ENCODE measurements at places on chromosomes 13 and 19. TPM values are rescaled to one million over a fixed set of nuclear protein-coding genes. Genes with fewer than 3 reads are reported as not detected.
A peak's percentile ranks its signal among the peaks of the same experiment; 100 is the strongest.

LILRA2 gene
- total RNA-seq: not detected

ZNF154 gene
- 13.2 TPM for total RNA-seq

SIGLEC11 gene
- total RNA-seq: 0.27 TPM

LILRB1 gene
- not detected for total RNA-seq

IZUMO4 gene
- total RNA-seq: 4.9 TPM

CERS1 gene
- total RNA-seq: 14.8 TPM

PLK5 gene
- 0.24 TPM for total RNA-seq

FGF22 gene
- not detected for total RNA-seq

RNF225 gene
- 1.0 TPM for total RNA-seq

ZNF578 gene
- total RNA-seq: 1.1 TPM

DNA sequence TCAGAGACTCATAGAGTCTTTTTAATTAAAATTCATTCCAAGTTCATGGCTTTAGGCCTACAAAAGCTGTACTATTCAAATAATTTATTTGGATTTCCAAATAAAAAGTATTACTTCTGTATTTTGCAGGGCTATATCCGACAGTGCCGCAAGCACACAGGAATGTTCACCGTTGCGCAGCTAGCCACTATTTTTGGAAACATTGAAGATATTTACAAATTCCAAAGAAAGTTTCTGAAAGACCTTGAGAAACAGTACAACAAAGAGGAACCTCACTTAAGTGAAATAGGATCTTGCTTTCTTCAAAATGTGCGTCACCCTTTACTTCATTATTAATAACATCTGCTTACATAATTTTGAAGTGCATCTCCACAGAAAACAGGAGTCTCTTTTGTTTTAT lies 20.5 kb upstream of the C1QTNF9 start:
- DNase-seq: no peak

DNA sequence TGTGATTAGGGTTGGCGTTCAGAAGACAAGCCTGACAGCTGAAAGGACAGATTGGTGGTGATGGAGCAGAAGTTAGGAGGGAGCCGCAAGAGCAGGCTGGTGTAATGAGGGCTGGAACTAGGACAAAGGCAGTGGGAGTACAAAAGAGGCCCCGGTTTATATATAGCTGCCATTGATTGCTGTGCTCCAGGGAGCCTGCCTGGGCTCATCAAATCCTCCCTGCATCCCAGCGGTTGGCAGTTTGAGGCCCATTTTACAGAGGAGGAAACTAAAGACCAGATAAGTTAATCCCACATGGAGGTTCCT lies 123.7 kb downstream of the CACNA1A start:
- DNase-seq: no peak

- no peak for DNase-seq
These were observed 214.1 kb upstream of the KL start for GRCh38 chr13:32802159-32802558.

DNA sequence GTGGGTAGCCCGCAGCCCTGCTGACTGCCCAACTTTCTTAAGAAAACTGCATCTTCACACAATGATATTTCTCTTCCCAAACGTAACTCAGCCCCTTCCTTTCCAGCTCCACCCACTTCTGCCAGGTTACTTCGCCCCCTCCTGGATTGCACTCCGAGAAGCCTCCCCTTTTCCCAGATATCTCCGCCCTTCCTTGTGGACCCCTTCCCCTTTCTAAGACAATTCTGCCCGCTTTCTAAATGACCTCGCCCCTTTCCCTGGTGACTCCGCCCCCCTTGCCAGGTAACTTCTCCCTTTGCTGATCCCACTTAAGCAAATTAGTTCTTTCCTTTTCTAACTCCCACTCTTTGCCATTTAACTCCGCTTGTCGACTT lies 2.6 kb downstream of the VSIG10L start:
- no peak for DNase-seq

DNA sequence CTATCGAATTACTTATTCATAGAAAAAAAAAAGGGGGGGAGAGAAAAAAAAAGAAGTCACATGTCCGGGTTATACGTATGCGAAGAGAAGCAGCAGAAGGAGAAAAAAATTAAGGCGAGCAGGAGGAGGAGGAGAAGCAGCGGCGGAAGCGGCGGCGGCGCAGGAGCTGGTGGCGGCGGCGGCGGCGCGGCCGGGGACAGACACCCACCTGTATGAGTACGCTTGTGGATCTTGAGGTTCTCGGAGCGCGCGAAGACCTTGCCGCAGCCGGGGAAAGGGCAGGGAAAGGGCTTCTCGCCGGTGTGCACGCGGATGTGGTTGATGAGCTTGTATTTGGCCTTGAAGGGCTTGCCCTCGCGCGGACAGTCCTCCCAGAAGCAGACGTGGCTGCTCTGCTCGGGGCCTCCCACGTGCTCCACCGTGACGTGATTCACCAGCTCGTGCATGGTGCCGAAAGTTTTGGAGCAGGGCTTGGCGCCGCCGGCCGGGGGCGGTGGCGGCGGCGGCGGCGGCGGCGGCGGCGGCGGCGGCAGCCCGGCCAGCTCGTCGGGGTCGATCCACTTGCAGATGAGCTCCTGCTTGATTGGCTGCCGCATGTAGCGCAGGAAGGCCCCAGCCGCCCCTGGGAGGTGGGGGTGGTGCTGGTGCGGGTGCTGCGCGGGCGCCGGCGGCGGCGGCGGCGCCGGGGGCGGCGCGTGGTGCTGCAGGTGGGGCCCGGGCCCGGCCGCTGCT lies 1.5 kb downstream of the ZIC5 start:
- DNase-seq: peak; percentile 67

DNA sequence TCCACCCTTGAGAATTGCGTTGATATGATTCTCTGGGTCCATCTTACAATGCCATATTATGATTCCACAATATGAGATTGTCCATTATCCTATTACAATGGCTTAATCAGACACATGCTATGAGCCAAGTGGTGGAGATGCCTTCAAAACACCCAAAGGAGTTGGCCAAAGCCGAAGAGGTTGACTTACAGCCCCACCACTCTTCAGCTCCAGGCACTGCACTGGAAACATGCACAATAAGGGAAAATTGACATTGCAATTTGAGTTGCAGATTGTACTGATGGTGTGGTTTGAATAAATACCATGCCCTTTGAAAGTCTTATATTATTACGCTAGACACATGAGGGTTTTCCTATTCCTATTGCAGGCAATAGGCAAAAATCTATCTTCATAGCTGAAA lies 75.4 kb upstream of the TNFSF11 start:
- no peak for DNase-seq

- no peak for DNase-seq
These were observed 20.7 kb upstream of the XPO4 start for GRCh38 chr13:20923272-20923671.

DNA sequence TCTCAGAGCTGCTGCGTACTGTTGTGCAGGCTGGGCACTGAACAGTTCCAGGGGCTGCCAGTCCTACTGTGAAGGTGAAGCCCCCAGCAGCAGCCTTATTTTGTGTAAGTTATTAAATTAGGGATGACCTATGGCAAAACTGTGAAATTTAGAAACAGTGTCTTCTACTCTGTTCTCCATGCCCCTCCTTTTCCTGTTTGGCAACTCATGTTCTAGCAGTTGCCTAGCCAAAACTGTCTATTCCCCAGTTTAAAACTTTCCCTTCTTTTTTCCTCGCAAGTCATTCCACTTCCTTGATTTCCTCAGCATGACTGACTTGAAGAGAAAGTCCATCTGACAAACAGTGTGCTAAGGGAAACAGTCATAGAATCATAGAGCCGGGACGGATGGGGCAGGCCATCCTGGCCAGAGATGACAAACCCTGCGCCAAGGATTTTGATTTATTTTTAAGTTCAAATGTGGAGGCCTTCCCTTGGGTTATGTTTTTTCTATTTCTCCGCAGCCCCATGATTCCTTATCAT lies 78.1 kb upstream of the OLFM4 start:
- DNase-seq: no peak

- DNase-seq: no peak
These were observed 136.8 kb downstream of the DCLK1 start for GRCh38 chr13:35994131-35994966.

GRCh38 chr19:32675720-32676185 lies at the start of gene RGS9BP:
RGS9BP (plus strand) TSS chr19:32675848; CDS start chr19:32676264, 416 bp downstream.
- no peak for DNase-seq

- no peak for DNase-seq
These were observed 106.4 kb downstream of the ATP8A2 start for GRCh38 chr13:25478186-25478585.

GRCh38 chr19:3061182-3062161 lies 823 bp downstream of the TLE5 start:
- no peak for DNase-seq

DNA sequence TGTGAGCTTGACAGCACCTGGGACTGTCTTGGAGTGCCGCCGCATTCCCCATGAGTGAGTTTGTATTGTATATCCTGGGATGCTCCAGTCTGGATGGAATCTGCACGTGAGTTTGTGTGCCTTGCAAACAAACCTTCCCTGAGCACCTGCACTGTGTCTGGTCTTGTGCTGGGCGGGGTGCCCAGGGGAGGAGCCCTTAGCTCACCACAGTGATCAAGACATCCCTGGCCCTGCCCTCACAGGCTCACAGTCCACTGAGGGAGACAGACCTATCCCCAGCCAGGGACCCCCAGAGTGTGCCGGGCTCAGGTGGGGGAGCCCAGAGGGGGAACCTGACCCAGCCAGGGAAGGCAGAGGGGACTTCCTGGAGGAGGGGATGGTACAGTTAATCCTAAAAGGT lies 1.7 kb upstream of the BCAM start:
- no peak for DNase-seq

GRCh38 chr13:21243045-21243897 lies 66.8 kb downstream of the MRPL57 start:
- no peak for DNase-seq

GRCh38 chr13:79380997-79381396 lies 25.1 kb downstream of the RBM26 start:
- no peak for DNase-seq

GRCh38 chr13:113877149-113877990 lies 13.5 kb upstream of the GAS6 start:
- peak; percentile 64 for DNase-seq

DNA sequence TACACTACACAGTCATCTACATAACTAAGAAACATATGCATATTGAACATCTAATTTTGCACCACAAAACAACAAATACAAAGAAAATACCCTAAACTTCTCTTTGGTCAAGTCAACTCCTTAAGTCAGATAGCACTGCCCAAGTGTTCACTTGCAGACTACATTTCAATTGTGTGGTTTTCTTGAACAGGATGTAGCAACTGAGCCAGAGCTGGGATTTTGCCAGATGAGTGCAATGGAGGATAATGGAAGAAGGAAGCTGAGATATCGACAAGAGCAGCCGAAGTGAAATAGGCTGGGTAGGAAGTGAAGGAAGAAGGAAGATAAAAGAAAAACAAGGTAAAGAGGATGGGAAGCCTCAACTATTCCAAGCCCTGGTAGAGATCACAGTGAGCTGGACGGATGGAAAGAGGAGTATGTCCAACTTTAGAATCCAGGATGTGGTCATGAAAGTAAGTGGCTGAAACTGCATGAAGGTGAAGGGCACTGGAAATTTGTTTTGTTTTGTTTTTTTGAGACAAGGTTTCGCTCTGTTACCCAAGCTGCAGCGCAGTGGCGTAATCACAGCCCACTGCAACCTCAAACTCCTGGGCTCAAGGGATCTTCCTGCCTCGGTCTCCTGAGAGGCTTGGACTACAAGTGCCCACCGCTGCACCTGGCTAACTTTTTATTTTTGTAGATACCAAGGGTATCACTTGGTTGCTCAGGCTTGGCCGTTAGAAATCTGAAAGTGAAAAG lies 15.0 kb downstream of the NUFIP1 start:
- no peak for DNase-seq

DNA sequence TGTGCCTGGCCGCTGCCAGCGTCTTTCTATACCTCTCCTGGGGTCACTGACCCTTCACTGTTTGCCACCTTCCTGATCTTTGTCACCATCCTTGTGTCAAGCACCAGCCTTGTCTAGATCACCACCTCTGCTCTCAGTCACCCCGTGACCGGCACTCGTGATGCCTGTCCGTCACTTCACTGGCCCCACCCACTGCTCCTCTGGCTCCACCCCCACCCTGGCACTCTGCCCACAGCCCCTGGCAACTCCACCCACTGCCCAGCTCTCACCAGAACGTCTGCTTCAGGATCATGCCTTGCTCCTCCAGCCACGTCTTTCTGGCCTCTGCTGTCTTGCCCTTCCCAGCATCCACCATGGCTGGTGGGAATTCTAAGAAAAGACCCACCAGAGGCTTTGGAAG lies 24.8 kb upstream of the PLA2G4C start:
- no peak for DNase-seq

DNA sequence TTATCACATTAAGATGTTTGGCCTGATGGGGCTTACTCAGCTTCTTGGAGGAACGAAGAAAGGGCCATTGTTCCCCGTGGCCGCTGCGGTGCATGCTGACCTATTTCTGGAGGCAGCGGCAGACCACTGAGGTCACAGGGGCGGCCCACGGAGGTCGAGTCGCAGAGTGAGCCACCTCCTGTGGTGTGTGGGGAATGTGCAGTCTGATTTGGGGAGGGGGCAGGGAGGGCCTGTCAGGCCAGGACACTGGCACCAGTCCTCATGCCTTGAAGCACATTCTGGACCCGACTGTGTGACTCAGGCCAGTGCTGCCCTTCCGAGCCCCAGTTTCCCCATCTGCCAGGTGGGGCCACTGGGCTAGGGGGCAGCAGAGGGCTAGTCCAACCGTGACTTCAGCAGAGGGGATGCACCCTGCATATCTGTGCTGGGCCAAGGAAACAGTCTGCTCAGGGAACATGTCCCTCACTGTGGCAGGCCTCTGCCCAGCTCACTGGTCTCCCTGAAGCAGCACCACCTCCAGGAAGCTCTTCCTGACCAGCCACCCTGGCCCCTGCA lies 6.3 kb downstream of the SLC7A10 start:
- no peak for DNase-seq

- no peak for DNase-seq
These were observed 10.3 kb downstream of the C19orf81 start for GRCh38 chr19:50659318-50660087.

Measured in type B pancreatic cell (in vitro differentiated cells).